Left ventricle myocardium superior (tissue), 1 donor: ENCODE measurements at places on chromosomes 16 and 17. TPM values are rescaled to one million over a fixed set of nuclear protein-coding genes. Genes with fewer than 3 reads are reported as not detected.

DNA sequence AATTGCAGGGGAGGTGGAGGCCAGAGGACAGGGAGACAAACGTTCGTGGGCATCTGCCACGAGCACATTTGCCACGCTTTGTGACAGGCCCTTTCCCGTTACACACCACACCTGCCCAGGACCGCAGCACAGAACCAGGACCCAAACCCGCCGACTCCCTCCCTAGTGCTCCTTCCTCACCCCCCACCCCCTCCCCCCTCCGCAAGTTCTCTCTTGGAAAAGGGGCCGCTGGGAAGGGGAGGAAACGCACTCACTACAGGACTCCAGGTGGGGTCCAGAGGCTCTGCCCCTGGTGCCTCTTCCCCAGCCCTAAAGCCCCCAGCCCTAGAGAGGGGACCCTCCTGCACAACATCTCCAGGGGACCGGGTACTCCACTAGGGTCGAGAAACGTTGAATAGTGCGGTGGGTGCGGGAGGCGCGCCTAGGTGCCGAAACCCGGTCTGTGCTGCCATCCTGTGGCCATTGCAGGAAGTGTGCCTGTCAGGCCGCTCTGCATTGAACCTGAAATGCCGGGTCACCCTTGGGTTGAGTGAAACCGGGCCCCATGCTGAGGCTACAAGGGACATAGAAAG lies 21.9 kb upstream of the EIF1 start:
- peak; percentile 91 for DNase-seq

- no peak for DNase-seq
These were observed 2.1 kb upstream of the UNC119 start for GRCh38 chr17:28554565-28554964.

DNA sequence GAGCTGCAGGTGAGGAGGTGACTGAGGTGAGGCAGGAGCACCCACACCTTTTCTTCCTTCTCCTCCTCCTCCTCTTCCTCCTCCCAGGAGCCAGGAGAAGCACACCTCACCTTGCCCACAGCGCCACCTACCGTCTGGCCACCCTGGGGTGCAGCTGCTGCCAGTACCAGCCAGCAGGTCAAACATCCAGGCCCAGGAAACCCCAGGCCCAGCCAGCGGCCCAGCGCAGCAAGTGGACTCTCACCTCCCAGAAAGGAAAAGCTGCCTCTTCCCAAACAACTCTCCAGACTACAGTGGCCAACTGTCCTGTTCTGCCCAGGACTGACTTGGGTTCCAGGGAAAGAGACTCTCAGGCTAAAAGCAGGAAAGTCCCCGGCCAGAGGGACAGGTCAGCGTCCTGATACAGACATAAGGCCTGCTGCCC lies 22.7 kb downstream of the PEMT start:
- DNase-seq: peak; percentile 91

GRCh38 chr17:64532409-64532808 lies 25.6 kb downstream of the CEP95 start:
- no peak for DNase-seq

DNA sequence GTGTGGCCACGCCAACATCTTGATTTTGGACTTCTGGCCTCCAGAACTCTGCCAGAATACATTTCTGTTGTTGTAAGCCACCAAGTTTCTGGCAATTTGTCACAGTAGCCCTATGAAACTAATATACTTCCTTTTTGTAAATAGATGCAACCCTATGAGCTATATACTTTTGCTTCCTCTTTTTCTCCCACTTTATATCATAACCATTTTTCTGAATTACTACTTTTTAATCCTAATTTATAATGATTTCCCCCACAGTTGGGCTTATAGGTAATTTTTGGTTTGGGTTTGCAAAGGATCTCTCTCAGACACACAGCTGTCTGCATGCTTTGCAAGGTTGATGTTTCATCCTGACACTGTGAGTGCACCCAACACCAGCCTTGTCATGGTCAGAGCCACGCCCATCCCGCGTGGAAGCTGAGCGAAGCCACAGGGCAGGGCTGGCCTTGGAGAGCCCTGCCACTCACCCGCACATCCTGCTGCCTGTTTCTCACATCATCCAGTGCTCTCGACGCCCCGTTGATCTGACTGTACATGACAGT lies 5.8 kb downstream of the TRIM25 start:
- peak; percentile 72 for DNase-seq

GRCh38 chr16:88539261-88539651 lies 30.9 kb upstream of the ZC3H18 start:
- peak; percentile 26 for DNase-seq

GRCh38 chr16:56143666-56144065 lies 47.6 kb upstream of the GNAO1 start:
- DNase-seq: no peak

- no peak for DNase-seq
These were observed 7.4 kb upstream of the FASN start for GRCh38 chr17:82105417-82105881.

- peak; percentile 71 for DNase-seq
These were observed 27.4 kb upstream of the C1QL1 start for GRCh38 chr17:44995436-44996001.

DNA sequence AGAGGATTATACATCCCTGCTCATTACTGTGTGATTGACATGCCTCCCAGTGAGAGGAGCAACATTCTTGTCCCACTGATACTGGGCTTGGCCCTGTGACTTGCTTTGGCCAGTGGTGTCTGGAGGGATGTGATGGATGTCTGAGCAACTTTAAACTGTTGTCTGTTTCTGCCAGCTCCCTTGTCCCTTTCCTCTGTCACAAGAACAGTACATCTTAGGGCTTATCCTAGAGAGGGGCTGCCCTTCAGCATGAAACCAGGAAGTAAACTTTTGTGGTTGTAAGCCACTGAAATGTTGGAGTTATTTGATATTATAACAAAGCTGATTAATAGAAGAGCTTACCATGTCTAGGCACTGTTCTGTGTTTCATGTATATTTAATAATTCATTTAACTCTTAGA lies 82.9 kb upstream of the GPRC5B start:
- DNase-seq: no peak

DNA sequence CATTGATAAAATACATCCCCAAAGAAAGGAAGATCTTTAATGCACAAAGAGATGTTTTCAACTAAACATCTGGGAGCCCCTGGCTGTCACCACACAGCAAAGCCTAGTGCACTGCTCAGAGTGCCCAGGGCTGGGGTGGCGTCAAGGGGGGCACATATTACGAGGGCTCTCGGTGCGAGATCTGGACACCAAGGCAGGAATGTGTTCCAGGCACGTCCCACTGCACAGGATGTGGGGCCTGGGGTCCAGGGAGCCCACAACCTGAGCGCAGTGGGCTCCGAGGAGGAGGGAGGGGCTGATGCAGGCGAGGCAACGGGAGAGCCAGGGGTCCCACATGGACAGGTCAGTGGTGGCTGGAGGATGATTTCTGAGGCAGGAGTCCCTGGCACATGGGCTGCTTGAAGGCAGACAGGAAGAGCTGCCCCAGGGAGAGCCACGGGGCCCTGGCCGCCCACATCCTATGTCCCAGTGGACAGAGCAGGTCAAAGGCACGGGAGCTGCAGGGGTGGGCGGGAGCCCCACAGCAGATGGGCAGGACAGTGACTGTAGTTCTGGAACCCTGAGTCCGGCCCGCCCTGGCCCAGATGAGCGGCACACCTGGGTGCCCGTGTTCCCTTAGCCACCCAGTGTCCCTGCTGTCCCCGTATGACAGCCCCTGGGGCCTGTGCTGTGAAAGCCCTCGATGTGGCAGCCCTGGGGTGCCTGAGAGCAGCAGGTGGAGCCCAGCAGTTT lies 56.4 kb downstream of the ZNF778 start:
- DNase-seq: peak; percentile 21

DNA sequence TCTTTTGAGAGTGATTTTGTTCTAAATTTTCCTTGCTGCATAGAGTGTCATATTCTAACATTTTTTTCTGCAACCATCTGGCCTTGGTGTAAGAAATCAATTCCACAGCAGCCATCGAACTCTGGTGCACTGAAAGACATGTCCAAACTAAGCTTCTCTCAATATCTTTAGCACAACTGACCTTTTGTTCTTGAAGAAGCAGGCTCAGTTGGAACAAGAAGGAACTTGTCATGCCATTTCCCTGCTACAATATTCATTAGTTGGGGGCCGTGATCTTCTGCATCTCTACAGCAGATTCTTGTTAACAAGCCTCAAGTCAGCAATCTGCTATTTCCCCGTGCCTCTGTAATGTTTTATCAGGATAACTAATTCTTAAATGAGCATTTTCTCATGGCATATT lies 1305.6 kb downstream of the CDH11 start:
- no peak for DNase-seq

- peak; percentile 81 for DNase-seq
These were observed at the start of gene NT5C3B for GRCh38 chr17:41835800-41836549. NT5C3B (minus strand) TSS chr17:41836232; CDS start chr17:41836193, 39 bp downstream.

DNA sequence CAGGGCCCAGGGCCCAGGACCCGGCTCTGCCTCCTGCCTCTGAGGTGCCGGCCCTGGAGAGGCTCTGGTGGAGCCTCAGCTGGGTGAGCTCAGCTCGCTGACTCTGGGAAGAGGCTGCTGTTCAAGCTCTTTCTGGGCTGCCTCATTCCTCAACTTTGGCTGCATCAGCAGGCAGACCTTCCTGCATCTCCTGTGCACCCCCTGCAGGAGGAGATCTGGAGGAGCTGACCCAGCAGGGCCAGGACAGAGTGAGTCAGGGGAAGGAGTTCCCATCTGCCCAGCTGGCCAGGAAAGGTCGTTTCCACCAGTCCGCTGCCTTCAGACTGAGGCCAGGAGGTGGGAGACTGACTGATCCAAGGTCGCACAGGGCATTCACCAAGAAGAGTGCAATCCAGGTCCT lies 10.7 kb downstream of the CRHR1 start:
- no peak for DNase-seq

DNA sequence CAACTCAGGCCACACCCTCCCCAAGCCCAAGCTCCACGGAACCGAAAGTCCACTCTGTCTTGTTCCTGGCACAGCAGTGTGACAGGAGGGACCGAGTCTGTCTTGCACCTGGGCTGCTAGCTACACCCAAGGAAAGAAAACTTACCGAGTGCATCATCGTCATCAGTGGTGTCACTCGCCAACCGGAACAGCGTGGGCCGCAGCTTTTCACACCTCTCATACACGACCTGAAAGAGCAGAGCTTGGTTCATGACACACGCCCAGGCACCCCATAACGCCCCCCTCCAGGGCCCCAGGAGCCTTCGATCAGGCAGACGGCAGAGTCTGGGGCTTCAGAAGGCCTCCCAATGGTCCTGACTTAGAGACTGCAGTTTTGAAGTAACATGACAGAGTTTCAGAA lies 27.5 kb downstream of the GGA2 start:
- DNase-seq: no peak

GRCh38 chr17:32878211-32878610 lies 1.3 kb upstream of the MYO1D start:
- peak; percentile 27 for DNase-seq

DNA sequence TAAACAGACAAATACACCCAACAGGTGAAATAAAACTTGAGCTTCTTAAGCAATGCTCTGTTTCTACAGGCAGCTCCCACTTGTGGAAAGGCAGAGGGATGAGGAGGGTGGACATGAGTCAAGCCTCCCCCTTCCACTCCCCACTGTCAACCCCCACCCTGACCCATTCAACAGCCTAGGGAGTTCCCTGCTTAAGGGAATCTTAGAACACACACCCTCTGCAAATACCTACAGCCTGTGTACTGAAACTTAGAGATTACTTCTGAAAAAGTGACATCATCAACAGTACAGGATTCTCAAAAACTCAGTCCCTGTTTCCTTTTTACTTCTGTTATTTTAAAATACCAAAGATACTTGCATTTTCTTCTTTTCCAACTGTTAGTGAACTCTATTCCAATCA lies 345.4 kb downstream of the SOX9 start:
- DNase-seq: no peak

DNA sequence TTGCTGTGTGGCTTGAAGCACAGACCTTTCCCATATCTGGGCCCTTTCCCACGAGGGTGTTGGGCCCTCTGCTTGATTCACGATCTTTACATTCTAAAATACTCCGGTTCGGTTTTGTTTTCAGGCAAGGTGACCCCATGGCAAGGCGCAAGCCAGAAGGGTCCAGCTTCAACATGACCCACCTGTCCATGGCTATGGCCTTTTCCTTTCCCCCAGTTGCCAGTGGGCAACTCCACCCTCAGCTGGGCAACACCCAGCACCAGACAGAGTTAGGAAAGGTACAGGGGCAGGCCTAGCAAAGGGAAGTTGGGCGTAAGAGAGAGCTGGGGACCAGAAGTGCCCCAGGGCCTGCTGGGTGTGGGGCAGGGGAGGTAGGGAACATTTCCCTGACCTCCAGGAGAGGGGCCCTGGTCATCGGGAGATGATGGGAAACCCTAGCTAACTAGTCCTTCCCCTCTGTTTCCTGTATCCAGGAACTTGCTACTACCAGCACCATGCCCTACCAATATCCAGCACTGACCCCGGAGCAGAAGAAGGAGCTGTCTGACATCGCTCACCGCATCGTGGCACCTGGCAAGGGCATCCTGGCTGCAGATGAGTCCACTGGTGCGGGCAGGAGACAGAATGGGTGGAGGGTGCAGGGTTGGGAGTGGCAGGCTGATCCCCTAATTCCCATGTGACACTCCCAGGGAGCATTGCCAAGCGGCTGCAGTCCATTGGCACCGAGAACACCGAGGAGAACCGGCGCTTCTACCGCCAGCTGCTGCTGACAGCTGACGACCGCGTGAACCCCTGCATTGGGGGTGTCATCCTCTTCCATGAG lies 1.4 kb downstream of the ALDOA start:
- DNase-seq: peak; percentile 71

DNA sequence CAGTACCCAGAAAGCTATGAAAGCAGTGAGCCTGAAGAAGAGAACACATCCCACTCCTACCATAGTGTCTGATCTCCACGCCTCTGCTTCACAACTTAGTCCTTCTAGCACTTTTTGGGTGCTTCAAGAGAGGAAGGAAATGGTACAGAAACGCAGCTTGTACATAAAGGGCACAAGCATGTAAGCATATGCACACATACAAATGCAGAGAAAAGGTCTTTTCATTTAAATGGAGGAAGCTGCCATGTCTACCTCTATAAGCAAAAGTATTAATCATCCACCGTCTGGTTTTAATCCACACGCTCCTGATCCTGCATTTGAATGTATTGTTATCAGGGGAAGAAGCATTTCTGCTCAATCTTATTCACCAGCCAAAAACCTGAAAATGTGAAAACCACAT lies 100.7 kb downstream of the HIC1 start:
- DNase-seq: no peak

Gene PRDM7
- total RNA-seq: not detected

Gene HLF
- 38.8 TPM for total RNA-seq

Gene TADA2A
- 10.4 TPM for total RNA-seq

Gene ZFHX3
- total RNA-seq: 8.1 TPM

Gene LGALS9C
- not detected for total RNA-seq

Gene CLEC19A
- total RNA-seq: not detected

Gene CTRB2
- not detected for total RNA-seq

Gene CCDC154
- 1.6 TPM for total RNA-seq

Gene HBA2
- total RNA-seq: 37.2 TPM

Gene KRTAP29-1
- not detected for total RNA-seq

Gene CDRT15L2
- total RNA-seq: not detected

Gene SEPTIN1
- 2.5 TPM for total RNA-seq

Gene TBKBP1
- total RNA-seq: 15.9 TPM
